ENCODE measurements at places on chromosomes 6 and 20.

GRCh38 chr20:13262302-13262650 lies 41.2 kb downstream of the ISM1 start:
- no peak for DNase-seq

DNA sequence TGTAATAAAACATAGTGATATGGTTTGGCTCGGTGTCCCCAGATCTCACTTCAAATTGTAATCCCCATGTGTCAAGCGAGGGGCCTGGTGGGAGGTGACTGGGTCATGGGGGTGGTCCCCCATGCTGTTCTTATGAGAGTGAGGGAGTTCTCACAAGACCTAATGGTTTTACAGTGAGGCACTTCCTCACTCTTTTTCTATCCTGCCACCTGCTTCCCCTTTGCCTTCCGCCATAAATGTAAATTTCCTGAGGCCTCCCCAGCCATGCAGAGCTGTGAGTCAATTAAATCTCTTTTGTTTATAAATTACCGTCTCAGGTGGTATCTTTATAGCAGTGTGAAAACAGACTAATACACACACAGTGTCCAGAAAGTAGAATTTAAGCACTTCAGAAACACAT lies 78.5 kb downstream of the REPS1 start:
- DNase-seq, result no peak

DNA sequence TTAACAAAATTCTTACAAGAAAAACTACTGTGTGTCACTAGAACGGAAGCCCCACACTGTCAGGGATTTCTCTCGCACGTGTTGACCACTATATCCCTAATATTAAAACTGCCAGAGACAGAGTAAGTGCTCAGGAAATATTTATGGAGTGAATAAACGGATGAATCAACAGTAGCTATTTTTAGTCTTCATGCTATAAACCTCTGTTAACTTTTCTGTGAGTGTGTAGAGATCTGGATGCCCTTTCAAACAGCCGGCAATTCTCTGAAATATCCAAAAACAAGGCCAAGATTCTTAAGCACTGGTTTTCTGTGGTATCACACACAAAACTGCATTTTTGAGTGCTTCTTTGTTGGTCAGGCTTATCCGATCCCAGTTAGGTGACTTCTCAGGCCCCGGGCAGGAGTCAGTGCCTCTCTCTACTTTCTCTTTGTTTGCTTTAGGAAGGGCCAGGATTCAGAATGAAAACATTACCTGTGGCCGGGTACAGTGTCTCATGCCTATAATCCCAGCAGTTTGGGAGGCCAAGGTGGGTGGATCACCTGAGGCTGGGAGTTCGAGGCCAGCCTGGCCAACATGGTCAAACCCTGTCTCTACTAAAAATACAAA lies 15.7 kb downstream of the ATP9A start:
- peak; percentile 24 for DNase-seq

DNA sequence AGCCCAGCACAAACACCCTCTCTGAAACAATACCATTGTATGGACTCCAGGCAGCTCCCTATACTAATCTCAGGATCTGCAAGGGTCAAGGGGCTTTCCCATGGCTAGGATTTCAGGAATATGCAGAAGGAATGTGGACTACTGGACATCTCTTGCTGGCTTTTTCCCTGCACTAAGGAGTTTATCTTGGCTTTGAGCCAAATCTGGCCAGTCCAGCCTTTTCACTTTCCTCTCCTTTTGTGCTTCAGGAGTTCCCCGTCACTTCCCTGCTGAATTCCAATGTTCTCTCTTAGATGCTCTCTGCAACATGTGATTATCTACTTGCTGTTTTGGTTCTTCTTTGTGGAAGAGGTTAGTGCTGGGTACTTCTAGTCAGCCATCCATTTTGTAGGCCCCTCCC lies 568.2 kb downstream of the HDGFL1 start:
- DNase-seq, result no peak

DNA sequence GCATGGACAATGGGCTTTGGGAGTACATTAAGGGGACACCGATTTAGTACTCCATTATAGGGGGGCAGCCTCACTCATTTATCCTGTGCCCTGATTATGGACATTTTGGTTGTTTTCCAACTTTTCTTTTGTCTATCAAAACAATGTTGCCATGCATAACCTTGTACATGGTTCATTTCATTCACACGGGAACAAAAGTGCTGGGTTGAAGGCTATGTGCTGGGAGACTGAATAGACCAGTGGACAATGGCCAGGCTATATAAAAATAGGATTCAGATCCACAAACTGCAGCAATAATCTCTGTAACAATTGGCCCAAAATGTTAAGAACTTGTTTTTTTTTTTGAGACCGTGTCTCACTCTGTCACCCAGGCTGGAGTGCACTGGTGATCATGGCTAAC lies 100.7 kb upstream of the GMDS start:
- no peak for DNase-seq

Measured in NCI-H510A treated with DMSO at 0.1 percent for 48 hours (cell line).